Prostate gland (tissue), 2 donors: ENCODE measurements at places on chromosomes 1 and 21. TPM values are rescaled to one million over a fixed set of nuclear protein-coding genes. Genes with fewer than 3 reads are reported as not detected.
A peak's percentile ranks its signal among the peaks of the same experiment; 100 is the strongest.

DNA sequence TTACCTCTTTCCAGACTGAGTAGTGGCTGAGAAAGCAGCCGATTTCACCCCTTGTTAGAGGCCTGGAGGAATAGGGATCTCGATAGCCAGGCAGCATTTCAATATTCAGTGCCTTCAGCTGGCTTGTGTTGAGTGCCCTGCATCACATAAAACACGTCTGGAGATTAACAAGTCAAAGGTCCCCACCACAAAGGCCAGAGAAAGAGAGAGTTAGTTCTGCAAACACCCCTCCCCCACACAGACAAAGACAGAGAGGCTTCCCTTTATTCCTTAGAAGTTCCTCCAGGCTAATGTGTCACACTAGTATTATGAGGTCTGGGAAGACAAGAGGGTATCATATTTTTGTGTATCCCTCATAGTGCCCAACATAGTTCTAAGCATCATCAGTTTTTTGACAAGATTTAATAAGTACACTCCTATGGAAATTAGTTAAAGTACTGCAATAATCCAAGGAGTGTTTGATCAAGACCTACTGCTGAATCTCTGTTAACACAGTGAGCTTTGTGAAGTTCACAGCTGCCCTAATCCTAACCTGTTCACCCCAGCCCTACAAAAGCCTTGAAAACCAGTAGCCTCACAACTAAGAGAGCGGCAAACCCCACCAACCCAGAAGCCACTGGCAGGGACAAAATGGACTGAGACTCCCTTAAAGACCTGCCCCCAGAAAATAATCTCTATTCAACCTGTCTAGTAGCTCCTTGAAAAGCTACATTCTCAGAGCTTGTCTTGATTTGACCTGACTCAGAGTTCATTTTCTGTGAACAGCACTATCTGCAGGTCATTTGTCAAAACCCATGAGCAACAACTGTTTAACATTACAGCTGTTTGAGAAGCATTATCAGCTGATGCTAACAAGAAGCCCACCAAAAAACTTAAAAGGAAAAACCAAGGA is 91.9 kb downstream of the COLGALT2 start:
- DNase-seq: no peak

GRCh38 chr21:46163380-46163779 is 8.0 kb upstream of the FTCD start:
- DNase-seq: no peak

- no peak for DNase-seq
Measured at GRCh38 chr1:97608272-97608671, 312.6 kb downstream of the DPYD start.

Gene DCST1
- 0.51 TPM for total RNA-seq

- DNase-seq: no peak
Measured at GRCh38 chr21:45613881-45614280, 29.6 kb upstream of the PCBP3 start.

DNA sequence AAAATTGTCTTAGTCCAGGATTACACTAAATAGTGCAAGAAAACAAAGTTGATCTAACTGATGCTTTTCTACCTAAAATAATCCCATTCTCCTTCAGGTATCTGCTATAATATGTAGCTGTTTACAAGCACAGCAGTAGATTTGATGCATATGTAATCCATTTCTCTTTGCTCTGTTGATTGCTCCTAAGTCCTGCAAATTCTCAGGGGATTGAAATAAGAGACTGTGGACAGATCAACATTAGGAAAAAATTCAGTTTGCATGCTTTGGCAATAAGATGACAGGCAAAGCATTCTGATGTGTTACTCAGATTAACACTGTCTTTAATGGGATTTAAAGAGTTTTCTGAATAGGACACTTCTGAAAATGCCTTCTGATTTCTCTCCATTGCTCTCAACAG is 34.7 kb downstream of the RNF11 start:
- DNase-seq: no peak

DNA sequence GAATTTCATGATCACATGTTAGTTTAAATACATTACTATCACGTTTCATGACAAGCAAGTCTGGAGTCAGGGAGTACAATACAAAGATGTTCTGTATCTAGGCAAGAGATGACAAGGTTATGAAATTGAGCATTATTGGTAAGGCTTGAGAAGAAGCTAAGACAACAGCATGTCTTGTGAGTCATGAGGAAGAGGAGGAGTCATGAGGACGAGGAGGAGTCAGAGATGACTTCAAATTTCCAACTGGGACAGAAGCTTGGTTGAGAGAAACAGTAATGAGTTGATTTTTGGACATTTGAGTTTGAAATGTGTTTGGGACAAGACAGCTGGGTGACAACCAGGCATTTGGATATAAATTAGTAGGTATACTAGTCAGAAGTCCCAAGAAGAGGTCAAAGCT is 4.3 kb upstream of the UBE2U start:
- DNase-seq: no peak

- DNase-seq: no peak
Measured at GRCh38 chr1:2588661-2589430, 2.3 kb downstream of the PRXL2B start.

- no peak for DNase-seq
Measured at GRCh38 chr1:197911111-197911856, 5.9 kb upstream of the LHX9 start.

DNA sequence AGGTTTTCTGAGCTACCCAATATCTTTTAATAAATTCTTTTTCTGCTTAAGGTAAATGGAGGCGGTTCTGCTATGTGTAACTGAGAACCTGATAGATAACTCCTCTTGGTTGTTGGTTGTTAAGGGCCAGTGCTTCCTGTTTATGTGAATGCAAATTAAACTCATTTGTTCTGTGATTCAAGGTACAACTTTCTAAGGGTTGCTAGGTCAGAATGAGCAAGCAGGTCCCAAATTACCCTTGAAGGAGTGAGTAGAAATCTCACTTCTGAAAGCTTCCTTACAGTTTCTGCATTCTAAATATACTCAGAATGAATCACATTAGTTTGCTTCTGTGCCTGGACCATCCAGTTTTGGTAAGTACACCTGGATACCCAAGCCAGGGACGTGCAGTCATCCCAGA is 15.5 kb upstream of the FAM78B start:
- no peak for DNase-seq

DNA sequence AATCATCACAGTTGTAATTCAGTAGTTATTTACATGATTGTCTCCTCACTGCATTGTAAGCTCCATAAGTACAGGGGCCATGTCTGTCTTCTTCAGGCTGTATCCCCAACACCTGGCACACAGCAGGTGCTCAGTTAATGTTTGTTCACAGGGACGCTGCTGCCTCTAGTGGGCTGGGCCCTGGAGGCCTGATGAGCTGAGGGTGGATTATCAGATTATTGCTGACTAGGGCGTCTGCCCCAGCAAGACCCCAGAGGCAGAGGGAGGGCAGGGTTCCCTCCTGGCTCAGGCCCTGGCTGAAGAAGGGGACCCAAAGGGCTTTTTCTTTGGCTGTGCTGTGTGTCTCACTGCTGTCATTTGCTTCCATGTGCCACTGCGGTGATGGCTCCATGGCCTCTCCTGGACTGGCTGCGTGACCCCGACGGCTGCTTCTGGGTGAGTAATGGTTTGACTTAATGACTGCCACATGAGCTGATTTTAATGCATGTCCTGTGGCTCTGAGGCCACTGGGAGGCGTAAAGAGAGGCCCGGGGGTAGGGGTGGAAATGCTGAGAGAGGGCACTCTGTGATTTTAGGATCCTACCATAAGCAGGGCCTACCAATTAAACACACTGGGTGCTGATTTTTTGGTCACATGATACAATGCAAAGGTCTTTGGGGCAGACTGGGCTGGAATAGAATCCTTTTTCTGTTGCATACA is 20.8 kb upstream of the EPB41 start:
- no peak for DNase-seq

DNA sequence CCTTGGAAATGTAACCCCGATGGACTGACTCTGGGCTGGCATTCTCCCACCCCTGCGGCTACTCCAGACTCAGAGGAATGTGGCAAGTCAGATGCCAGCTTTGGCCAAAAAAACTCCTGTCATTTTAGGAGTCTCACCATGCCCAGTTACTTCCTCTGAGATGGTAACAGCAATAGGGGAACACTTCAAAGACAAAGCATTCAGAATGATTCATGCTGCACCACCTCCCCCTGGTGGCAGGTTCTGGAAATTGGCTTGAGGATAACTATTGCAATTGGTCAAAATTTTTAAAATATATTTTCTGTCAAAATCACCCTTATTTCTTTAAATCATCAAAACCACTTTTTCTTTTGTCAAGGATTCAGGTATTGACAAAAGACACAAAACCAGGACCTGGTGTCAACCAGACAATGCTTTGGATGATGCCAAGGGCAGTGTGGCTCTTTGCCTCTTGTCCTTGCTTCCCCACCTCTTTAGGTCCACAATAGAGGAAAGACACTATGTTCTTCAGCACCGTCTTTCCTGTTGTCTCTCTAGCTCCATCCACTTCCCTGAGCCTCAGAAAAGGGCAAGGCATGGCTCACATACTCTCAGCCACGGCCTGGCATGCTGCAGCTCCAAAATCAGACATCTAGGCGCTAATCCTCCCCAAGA is 9.9 kb upstream of the CDCA8 start:
- DNase-seq: peak; percentile 56

Gene NGF
- 1.1 TPM for total RNA-seq

DNA sequence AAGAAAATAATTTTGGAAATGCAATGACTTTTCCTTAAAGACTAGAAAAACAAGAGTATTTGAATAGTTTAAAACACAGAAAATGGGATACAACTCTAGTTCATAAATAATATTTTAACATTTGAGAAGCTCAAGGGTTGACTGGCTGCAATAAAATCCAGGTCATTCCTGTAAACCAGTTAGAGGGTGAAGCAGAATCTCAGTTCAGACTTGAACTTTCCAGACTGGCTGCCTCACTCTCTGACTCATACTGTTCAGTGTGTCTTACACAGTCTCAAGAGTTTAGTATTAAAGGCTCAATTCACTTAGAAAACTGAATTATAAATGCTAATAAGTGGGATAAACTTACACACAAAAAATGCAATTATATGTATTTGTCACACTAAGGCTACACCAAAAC is 89.9 kb downstream of the RAVER2 start:
- DNase-seq: no peak

- no peak for DNase-seq
Measured at GRCh38 chr1:6871300-6871972, 86.2 kb downstream of the CAMTA1 start.

DNA sequence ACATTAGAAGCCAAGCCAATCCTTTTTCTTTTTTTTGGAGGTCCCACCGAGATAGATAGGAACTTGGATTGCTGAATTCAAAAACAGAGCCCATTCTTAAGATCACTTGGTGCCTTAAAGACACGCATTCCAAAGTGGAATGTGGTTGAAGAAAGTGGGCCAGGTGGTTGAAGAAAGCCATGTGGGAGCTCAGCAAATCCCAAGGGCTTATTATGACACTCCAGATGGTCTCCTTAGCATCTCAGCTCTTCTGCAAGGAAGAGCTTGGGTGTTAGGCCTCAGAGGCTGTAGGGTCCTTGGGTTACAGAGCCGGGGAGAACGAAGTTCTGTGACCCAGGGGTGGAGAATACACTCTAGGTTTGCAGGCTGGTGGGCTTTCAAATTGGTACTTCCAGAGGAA is 13.5 kb downstream of the TOR3A start:
- no peak for DNase-seq

Gene CCDC185
- 2.7 TPM for total RNA-seq

- no peak for DNase-seq
Measured at GRCh38 chr1:5887349-5887970, 104.8 kb downstream of the NPHP4 start.

- no peak for DNase-seq
Measured at GRCh38 chr1:224785040-224785328, 144.5 kb upstream of the DNAH14 start.

- no peak for DNase-seq
Measured at GRCh38 chr1:150001415-150001814, 9.1 kb downstream of the OTUD7B start.

- no peak for DNase-seq
Measured at GRCh38 chr1:143748906-143749305, 222.9 kb downstream of the FAM72C start.

- DNase-seq: no peak
Measured at GRCh38 chr1:246724731-246725095, 504 bp downstream of the SCCPDH start.

GRCh38 chr1:36880155-36881067 is 153.9 kb downstream of the GRIK3 start:
- DNase-seq: peak; percentile 2

Gene TEX38
- total RNA-seq: not detected

GRCh38 chr21:36762642-36763041 is 63.7 kb downstream of the SIM2 start:
- DNase-seq: no peak

- DNase-seq: no peak
Measured at GRCh38 chr1:208225954-208226937, 17.9 kb downstream of the PLXNA2 start.
